ENCODE measurements at places on chromosomes 11 and 22.

DNA sequence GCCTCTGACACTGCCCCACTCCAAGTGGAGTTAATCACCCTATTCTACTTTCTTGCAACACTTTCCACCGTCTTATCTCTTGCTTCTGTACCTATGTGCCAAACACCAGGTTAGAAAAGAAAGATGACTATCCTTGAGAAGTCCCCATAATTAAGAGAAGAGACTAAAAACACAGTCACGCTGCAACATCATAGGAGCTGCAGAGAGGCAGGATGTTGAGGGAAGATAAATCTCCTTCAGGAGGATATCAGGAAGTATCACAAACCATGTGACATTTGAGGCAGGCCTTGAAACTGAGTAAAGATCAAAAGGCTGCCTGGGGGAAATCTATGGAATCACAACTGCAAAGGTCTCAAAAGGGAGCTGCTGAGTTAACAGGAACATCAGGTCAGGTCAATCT, 24.8 kb downstream of the GAB2 start:
- no peak for DNase-seq

DNA sequence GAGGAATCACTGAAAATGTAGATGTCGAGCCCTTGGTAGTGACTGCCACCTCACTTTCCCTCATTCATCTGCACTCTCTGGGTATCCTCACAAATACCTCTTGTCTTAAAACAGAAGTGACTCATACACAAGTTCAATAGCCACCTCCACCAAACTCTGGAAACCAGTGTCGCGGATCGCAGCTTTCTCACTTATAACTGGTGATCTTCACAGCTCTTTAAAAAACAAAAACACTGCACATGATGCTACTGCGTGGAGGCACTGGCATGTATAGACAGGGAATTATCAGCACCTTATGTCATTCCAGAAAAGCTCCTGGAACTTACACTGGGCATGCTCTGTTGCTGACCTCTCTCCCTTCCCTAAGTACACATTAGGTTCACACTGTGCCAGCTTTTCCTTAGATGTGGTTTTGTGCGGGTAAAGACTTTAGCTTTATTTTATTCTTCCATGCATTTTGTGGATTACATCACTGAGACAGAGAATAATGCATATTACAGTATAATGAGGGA, 425.5 kb upstream of the CADM1 start:
- DNase-seq: no peak

DNA sequence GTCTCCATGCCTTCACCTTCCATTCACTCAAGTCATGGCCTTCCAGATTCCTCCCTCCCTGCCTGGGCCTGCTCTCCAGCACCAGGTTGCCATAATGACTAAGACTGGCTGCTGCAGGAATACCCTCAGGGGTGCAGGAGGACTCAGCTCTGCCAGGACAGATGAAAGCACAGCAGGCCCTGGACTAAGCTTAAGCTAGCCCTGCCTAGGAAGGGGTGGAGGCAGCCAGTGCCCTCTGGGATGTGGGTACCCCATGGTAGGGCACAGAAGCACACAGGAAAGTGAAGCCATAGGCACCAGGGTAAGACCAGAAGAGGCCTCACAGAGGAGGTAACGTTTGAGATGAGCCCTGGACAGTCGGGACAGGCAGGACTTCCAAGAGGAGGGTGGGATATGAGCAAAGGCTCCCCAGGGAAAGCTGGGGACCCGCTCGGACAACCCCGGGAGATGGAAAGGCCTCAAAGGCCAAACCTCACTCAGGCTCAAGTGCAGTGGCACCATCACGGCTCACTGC, 3.0 kb upstream of the RIN1 start:
- no peak for DNase-seq

GRCh38 chr11:118175993-118176777, at the start of gene SCN2B:
Gene SCN2B (minus strand): TSS chr11:118176639. CDS start chr11:118176431, 208 bp downstream.
- no peak for DNase-seq

DNA sequence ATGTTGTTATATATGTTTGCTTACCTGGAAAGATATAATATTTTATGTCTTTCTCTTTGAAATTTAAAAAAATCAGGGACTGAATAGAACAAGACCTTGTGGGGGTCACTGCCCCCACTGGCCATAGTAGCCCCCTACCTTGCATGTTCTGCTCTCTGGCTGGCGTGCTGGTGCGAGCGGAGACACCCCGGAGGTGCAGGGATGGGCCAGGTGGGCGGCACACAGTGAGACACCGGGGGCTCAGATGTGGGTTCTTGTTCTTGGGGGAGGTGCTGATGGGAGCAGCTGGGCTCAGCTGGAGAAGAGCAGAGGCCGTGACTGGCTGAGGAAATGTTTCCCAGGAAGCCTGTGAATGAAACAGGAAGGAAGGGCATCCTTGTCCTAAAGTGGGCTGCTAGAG, 20.2 kb downstream of the GAB4 start:
- DNase-seq: no peak

Measured in CD4-positive, alpha-beta T cell treated with Interleukin-15 for 1 hour (primary cell).